ENCODE measurements at places on chromosomes 3 and 15. TPM values are rescaled to one million over a fixed set of nuclear protein-coding genes. Genes with fewer than 3 reads are reported as not detected.

- no peak for DNase-seq
These were observed 805 bp upstream of the SEC22C start for GRCh38 chr3:42582474-42583070.

GRCh38 chr15:98375513-98376340, 272.6 kb upstream of the IGF1R start:
- no peak for DNase-seq

DNA sequence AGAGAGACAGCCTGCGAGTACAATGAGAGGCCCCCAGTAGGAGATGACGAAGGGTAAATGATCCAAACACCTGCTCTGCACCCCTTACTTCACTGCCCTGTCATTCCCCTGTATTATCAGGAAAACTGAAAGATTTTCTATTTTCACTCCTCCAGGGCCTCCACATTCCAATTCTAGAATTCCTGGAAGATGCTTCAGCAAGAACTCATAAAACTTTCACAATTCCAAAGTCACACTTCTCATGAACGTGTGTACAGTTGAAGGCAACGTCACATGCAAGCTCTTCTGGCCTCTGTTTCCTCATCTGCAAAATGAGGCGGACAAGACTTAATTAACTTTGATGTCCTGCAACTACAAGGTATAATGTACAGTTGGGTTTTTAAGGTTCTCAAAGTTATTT, 62.8 kb upstream of the SPATA12 start:
- no peak for DNase-seq

GRCh38 chr3:47714606-47715005, 67.1 kb downstream of the SMARCC1 start:
- DNase-seq = no peak

The CCDC174 gene
- total RNA-seq = 9.2 TPM

DNA sequence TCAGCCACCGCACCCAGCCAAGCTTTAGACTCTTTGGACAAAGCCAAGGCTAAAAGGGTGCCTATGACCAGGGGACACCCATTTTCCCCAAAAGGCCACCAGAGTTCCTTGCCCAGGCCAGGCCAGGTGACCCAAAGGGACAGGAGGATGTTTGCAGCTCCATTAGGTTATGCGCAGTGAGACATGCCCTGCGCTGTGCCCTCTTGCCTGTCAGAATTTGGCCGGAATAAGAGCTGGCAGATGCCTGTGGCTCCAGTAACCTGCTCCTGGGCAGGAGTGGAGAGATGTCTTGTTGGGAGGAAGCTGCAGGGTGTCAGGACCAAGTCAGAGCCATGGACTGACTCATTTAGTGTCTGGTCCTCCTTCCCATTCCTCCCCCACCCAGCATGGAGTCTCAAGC, 20.5 kb downstream of the DNASE1L3 start:
- DNase-seq = no peak

The MYEF2 gene
- 8.4 TPM for total RNA-seq

- no peak for DNase-seq
These were observed 186.2 kb upstream of the RASGRP1 start for GRCh38 chr15:38750786-38751185.

- DNase-seq = no peak
These were observed 312.0 kb upstream of the RASGRP1 start for GRCh38 chr15:38876621-38877020.

The ADPRH gene
- 11.9 TPM for total RNA-seq

The TGM4 gene
- 0.14 TPM for total RNA-seq

The AADAC gene
- 0.19 TPM for total RNA-seq

The MKRN3 gene
- 0.88 TPM for total RNA-seq

The CD86 gene
- not detected for total RNA-seq

The CCNDBP1 gene
- 151 TPM for total RNA-seq

- DNase-seq = no peak
These were observed 307.6 kb downstream of the ZBTB20 start for GRCh38 chr3:114839476-114839875.

The HRG gene
- total RNA-seq = not detected

The ZNF501 gene
- 5.4 TPM for total RNA-seq

The SCN5A gene
- 6.5 TPM for total RNA-seq

The TRIM42 gene
- total RNA-seq = not detected

The GOLGA8O gene
- 0.51 TPM for total RNA-seq

The FAM174B gene
- total RNA-seq = 37.7 TPM

The BFSP2 gene
- not detected for total RNA-seq

DNA sequence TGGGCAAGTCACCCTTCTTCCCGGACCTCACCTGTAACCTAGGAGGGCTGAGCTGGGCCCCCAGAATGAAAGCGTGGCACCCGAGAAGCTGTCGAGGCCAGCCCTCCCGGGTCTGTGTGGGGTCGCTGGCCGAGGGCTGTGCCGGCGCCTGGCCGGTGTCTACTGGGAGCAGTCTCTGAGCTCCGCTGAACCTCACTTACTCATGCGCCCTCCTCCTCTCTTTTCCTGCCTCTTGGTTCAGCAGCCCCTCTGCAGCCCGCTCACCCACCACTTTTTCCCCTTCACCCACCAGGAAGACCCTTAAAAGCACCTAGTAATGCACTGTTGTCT, 419 bp downstream of the HYKK start:
- DNase-seq = no peak

DNA sequence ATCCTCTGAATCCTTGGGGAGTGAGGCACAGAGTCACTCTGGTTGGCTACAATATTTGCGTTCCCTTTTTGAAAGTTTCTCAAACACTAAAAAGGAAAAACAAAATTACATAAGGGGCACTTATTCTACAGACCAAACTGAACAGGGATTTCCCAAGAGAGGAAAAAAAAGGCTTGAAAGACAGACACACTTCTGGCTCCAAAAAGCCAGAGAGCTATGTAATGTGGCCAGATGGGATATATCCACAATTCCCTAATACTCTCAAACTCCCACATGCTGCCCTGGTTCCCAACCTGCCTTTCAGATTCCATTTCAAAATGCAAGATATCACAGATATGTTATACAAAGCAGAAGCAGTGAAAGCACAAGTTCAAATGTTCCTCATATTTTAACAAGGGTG, 1.6 kb downstream of the FRMD4B start:
- DNase-seq = no peak

The CHST13 gene
- total RNA-seq = not detected

DNA sequence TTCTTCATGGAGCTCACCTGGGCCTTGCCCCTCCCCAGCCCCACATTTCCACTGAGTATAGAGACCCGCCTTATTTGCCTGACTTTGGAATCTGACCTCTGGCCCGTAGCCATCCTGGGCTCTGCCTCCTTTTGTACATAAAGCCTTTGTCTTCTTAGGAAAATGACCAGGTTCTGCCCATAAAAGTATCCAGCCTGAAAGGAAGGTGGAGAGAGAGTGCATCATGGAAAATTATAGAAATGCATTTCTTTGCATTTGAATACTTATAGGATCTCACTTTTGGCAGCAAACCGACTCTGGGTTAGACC, 3.6 kb upstream of the SH2D7 start:
- DNase-seq = no peak

DNA sequence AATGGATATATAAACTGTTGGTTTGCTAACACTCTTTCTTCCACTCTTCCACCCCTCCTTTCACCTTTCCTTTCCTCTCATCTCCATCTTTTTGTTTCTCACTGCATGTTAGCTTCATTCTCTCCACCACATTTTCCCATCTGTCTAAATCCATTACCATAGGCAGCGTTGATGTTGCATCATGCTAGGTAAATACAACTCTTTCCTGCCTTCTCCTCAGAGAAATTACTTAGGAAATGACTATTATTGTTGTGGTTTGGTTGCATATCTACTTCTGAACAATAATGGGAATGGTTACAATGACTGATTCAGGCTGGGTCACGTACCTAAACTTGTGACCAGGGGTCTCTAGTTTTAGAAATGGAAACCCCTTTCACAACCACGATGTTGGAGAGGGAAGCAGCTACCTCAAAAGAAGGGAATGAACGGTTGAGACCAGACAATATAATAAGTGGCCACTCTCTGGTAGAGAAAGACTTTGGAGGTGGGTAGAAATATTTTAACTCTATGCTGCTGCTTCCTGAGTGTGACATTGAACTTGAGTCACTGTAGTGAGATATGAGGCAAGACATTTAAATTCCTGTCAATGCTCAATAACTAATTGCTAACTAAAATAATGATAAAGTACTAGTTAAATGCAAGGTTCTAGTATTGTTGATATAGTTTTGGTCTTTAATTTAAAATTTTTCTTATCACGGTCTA, 314.1 kb upstream of the TGFBR2 start:
- peak; percentile 96 for DNase-seq

- no peak for DNase-seq
These were observed 215.6 kb upstream of the AZI2 start for GRCh38 chr3:28564211-28564610.

GRCh38 chr3:99856437-99857220, 39.0 kb downstream of the CMSS1 start:
- DNase-seq = peak; percentile 6

- no peak for DNase-seq
These were observed 278.2 kb upstream of the KCNH8 start for GRCh38 chr3:18870074-18870640.

DNA sequence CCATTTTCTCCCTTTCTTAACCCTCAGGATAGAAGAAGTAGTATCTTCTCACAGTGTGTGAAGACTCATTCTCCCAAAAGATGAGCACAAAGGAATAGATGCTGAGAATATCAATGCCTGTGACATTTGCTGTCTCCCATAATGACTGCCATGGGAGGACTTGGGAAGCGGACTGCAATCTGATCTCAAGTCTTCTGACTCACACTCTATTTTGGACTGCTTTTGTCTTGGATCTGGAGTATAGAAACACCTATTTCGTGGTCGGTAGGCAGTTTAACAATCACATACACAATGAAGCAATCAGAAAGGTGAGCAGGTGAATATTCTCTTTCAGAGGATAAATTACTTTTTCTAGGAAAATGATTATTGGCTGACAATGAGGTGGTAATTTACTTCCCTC, 852.0 kb downstream of the FHIT start:
- DNase-seq = no peak

The CCRL2 gene
- total RNA-seq = 5.1 TPM

GRCh38 chr3:9022305-9023225, 59.3 kb upstream of the RAD18 start:
- DNase-seq = no peak

The GUCA1C gene
- total RNA-seq = not detected

The SLC12A8 gene
- 0.70 TPM for total RNA-seq

DNA sequence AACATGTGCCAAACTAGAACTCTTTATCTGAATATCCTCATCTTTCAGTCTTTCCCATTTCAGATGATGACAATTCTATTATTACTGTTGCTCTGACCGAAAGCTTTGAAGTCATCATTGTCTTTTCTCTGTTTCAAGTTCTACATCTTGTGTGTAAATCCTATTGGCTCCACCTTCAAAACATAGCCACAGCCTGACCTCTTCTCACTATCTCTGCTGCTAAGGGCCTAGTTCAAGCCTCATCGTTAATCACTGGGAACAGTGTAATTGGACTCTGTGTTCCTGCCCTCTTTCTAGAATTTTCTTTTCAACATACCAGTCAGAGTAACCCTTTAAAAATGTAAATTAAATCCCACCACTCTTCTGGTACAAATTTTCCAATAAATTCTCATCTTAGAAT, 105.1 kb downstream of the OXSM start:
- DNase-seq = no peak

- peak; percentile 93 for DNase-seq
These were observed at the start of gene MAP3K13 for GRCh38 chr3:185362850-185363661. TSS of gene MAP3K13 (plus strand) at chr3:185363136. CDS start at chr3:185428582, 65,446 bp downstream.

DNA sequence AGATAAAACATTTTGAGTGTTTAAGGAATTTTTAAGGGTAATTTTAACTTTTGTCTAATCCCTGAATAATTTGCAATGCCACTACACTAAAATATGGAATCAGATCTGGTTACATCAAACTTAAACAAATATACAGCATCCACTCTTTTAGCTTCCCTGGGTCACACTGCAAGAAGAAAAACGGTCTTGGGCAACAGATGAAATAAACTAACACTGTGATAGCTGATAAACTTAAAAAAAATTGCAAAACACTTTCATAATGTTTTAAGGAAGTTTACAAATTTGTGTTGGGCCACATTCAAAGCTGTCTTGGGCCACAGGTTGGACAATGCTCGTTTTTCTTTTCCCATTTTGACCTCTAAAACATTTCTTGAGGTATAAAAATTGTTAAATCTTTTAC, 34.3 kb downstream of the CCDC66 start:
- no peak for DNase-seq

DNA sequence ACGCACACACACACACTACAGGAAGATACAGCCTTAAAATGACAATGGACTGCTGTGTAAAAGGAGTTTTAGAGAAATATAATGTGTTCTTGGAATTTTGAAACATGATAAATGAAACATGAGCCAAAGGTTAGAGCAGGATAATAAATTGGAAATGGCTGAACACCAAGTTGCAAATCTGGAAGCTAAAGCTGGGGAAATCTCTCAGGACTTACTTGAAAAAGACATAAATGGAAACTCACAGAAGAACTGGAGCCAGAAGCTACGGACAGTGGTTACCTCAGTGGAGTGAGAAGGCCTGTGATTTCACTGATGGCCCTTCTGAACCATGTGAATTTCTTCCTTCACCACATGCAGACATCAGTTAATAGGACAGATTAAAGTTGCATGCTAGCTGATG, 37.3 kb upstream of the ATP10A start:
- DNase-seq = no peak

DNA sequence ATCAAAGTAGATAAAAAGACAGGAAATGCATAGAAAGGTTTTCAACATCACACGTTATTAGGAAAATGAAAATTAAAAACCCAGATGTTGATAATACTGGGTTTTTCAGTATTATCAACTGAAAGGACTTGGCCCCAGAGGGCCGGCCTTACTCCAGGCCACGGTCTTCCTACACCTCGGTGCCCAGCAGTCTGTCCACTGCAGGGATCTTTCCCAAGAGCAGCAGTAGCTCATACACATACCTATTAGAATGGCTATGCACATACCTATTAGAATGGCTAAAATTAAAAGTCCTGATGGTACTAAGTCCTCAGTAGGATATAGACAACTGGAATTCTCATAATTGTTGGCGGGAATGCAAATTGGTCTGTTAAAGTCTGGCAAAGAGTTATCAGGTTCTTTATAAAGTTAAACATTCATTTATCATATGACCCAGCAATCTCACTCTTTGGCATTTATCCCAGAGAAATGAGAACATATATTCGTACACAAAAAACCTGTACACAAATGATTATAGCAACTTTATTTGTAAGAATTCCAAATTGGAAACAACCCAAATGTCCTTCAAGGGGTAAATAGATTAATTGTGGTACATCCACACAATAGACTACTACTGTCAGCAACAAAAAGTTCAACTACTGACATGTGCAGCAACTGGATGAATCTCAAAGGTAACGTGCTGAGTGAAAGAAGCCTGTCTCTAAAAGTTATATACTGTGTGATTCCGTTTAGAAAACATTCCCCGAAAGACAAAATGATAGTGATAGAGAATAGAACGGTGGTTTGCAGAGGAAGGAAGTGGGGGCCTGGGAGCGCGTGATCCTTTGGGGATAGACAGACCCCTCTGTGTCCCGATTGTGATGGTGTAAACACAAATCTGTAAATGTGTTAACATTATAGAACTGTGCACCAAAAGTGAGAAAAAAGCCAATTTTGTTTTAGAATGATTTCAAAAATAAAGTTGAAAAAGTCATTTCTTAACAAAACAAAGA, 62.3 kb downstream of the MCTP2 start:
- no peak for DNase-seq

The RBP2 gene
- not detected for total RNA-seq

The PLA2G4D gene
- not detected for total RNA-seq

- DNase-seq = no peak
These were observed 8.7 kb upstream of the CAMK1 start for GRCh38 chr3:9778143-9779074.

Measured in dermis blood vessel endothelial cell (primary cell).